ENCODE measurements at places on chromosomes 13 and 19.

- DNase-seq: no peak
Observed at GRCh38 chr19:10881403-10882107, 10.2 kb downstream of the CARM1 start.

DNA sequence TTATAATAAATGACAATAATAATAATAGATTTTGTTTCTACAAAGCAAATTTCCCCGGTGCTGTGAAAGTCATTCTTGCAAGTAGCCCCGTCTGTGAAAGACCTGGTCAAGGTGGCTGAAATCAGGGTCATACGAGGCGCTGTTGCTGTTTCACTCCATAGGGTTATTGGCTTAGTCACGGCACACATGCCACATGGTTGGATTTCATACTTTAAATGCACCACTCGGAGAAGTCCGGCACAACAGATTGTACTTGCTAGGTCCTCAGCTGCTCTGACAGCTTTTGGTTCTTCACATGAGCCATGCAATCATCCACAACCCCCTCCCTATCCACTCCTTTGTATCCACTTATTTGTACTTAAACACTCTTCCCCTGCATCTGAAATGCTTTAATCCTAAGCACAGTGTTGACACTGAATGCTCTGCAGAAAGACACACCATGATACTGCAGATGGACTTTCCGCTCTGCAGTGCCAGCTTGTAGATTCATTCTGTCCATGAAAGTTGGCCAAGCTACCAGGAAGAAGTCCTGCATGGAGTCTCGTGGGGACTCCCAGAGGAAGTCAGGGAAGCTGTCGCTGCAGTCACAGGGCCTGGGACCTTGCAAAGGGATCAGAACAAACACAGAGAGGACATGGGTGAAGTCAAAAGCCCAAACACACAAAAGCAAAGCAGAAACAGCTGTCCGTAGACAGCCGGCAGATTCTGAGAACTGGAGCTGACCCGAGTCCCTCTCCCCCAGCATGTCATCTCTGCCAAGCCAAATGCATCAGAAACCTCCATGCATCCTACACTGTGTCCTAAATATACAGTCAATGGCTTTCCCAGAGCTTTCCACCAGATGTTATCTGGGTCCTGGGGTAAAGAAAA is 124.6 kb downstream of the COL4A2 start:
- DNase-seq: no peak

GRCh38 chr13:65830411-65831205 is 1399.5 kb downstream of the PCDH9 start:
- no peak for DNase-seq

DNA sequence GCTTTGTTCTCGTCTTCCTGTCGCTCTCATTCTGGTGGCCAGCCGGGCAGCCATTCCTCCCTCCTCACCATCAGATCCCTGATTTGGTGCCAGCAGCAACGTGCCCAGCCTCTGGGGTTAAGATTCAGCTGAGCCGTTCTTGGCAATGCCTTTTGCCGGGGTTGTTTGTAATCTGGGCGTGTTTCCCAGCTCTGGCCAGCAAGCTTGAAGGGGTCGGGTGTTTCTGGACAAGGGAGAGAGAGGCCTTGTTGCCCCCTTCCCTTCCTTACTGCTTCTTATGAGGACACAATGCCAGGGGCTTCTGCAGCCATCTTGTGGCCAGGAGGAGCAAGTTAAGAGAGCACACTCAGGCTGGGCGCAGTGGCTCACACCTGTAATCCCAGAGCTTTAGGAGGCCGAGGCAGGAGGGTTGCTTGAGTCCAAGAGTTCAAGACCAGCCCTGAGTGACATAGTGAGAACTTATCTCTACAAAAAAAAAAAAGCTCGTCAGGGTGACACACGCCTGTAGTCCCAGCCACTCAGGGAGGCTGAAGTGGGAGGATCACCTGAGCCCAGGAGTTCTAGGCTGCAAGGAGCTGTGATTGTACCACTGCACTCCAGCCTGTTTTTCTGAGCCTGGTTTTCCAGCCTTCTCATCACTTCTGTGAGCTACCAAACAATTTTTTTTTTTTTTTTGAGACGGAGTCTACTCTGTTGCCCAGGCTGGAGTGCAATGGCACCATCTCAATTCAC is 10.7 kb upstream of the CRTC1 start:
- no peak for DNase-seq

DNA sequence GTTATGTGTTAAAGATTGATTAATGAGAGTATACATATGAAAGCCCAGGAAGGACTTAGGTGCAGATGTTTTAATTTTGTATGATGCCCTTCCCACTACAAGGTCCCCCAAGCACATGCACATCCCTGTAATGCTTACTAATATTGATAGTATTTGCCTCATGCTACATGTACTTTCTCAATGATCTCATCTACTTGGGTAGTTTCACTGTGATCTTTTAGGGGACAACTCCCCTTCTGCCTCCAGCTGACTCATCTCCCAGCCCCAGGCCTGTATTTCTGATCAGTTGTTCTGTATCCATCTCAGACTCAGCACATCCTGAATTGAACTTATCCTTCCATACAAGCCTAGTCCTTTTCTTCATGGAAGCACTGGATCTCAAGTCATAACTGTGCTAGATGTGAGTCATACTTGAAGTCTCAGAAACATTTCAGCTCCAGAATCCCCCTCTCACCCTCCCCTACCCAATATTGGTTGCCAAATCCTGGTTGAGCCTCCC is 49.4 kb upstream of the INTS6 start:
- DNase-seq: no peak

GRCh38 chr13:30376426-30377311 is 45.6 kb upstream of the UBE2L5 start:
- DNase-seq: peak; percentile 53

GRCh38 chr13:23381866-23382265 is 51.6 kb downstream of the SACS start:
- no peak for DNase-seq

Measured in memory B cell (primary cell).